NCI-H2029 treated with DMSO at 0.1 percent for 48 hours (cell line): ENCODE measurements at places on chromosomes 7 and 10.

DNA sequence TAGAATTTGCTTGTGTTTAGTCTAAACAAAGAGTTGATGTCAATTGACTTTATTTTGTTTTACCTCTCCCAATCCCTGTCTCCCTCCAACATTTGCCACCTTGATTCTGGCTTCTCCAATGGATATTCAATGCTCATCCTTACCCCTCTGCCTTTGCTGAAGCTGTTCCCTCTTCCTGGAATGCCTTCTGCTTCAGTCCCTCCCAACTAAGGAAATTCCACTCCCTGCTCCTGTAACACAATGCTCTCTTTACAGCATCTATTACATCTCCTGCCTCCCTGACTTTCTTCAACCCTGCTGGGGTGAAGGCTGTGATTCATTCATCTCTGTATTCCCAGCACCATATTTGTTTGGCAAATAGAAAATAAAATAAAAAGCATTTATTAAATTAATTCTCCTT is 34.5 kb upstream of the TAC1 start:
- no peak for DNase-seq

DNA sequence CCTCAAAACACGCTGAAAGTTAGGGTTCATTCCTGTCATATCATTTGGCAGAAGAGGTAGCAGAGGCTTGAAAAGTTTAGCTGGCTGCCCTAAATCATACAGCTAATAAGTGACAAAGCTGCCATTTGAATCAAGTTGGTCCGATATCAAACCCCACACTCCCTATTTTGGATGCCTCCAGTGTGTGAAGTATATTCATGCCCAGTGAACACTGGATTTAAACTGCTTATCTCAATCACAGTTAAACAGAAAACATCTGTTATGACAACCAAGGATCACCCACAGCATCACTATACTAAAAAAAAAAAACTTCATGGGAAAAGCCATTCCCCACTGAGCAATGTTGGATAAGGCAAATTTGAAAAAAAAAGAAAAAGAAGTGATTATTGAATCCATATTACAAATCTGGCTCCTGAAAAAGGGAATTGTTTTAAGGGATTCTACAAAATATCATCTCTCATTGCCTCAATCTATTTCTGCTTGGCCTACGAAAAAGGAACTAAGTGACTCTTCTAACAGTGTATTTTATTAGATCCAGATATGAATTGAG is 48.3 kb downstream of the ABCB1 start:
- DNase-seq = no peak

DNA sequence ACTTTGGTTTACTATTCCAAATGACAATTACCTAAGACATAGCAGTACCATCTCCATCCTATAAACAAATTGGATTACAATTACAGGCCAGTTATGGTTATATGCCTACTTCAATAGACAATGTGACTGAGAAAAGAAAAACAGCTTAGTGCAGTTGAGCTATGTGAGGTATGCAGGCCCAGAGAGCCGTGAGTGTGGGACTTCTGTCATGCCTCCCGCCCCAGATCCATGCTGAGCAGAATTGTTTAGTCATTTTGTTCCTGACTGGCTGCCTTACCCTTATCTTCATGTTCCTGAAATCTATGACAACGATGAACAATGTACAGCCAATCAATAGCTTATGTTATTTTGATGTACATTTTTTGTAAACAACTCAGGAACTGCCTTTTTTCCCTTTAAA is 21.7 kb downstream of the LARP4B start:
- DNase-seq = no peak

DNA sequence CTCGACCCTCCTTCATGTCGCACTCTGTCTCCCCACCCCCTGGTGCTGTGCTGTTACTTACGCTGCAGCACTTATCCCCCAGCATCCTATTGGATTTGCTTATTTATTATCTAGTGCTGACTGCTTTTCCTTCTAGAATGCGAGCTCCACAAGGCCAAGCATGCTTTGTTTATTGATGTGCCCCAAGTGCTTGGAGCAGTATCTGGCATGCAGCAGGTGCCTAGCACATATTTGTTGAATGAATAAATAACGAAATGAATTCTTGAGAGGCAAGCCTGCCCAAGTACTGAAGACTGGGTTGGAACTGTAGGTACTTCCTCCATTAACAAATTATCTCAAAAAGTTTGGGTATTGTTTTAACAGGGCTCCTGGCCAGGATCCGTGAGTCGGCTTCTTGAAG is 24.8 kb upstream of the ZNF32 start:
- no peak for DNase-seq

DNA sequence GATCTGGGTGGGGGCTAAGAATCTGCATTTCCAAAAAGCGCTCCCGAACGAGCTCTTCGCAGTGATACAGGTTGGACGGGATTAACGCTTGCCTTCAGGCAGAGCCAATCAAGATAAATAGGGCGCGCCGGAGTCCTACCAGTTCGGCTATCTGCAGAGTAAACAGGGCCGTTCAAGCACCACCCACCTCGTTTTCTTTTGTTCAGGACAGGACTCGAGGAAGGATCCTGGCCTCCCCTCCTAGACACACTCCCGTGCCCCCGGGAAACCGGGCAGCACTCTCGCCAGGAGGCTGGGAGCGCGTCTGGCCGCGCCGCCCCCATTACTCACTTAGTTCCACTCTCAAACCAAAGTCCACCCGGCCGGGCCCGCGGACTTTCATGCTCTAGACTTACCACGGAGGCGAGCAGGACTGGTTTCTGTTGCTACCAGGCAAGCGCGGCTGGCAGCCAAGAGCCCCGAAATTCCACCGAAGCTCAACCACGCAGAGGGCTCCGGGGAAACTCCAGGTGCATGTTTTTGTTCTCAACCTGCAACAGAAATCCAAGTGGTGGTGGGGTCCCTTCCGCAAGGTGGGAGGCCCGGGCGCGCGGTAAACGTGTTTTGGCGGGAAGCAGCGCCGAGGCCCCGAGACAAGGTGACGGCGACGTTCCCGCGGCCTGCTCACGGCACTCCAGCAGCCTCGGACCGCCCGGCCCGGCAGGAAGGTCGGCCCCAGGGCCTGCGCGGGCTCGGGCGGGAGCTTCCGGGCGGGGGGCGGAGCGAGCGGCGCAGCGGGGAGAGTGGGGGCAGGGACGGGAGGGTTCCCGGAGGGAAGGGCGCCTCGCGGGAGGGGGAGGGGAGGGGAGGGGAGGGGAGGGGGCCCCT is 12.7 kb downstream of the HNRNPF start:
- peak; percentile 38 for DNase-seq

DNA sequence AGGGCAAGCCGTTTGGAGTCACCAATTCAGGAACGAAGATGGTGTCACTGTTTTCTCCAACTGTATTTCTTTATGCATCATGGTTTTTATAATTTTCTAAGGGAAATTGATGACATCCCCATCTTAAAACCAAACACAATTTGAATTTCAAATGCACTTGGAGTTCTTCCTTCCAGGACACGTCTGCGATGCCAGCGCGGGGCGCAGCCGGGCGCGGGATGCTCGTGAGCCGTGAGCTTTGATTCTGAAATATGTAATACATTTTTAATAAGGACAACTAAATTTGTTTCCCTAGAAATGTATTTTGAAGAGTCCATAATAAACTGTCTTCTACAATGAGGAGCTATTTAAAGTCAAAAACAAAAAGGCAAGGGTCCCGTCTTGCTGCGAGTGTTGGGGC is 492.1 kb downstream of the DNAJB6 start:
- DNase-seq = no peak

DNA sequence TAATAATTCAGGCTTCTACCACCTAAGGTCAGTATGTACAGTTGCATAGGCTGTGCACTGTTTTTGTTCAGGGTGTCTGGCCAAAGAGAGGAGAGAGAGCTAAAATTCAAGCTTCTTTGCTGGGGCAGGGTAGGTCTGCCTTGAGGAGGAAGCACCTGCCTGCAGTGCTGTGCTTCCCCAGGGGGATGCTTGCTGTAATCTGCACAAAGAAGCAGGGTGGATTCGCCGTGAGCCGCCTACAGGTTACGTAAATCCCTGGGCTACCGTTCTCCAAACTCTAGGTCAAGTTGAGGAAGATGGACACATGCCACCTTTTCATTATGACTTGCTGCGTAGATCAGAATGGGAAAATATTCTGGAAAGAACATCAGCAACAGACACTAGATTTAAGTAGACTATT is 543.3 kb downstream of the TNS3 start:
- DNase-seq = no peak

DNA sequence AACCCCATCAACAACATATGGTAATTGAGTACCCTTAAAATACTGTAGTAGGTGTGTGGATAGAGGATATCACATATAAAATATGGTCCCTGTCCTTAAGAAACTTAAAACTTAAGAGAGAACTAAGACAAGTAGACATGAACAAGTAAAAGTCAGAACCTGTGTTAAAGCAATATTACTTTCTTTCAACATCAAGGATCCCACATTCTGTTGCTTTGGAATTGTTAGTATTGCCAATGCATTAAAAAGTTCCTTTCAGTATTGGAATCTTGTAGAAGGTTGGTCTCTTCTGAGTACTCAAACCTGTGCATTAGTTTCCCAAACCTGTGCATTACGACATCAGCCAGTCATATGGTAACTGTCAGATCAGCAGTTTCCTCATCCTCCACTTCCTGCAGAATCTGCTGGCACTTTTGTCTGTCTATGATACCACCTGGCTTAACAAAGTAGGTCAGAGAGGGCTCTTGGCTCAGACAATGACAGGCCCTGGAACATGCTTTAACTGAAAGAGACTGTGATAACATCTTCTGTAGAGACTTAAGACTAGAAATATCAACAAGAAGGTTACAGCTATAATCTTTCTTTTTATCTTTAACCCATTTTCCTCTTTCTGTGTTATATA is 56.5 kb downstream of the CCDC71L start:
- DNase-seq = no peak

- no peak for DNase-seq
Measured at GRCh38 chr10:73648975-73649829, 6.6 kb downstream of the SYNPO2L start.

DNA sequence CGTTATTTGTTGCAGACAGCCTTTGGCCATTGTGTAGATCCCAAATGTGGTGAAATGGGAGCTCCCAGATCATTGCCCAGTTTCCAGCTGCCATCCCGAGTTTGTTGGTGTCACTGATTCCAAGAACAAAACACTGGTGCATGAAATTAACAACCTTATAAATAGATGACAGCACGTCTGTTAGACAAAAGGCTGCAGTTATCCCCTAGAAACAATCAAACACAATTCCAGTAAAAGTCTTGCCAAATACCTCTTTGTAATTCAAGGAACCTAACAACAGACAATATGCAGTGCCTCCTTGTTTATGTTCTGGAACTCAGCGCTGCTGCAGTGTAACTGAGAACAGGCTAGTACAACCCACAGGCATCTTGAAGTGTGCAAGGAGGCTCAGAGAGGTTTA is 404.5 kb downstream of the PAXIP1 start:
- no peak for DNase-seq

DNA sequence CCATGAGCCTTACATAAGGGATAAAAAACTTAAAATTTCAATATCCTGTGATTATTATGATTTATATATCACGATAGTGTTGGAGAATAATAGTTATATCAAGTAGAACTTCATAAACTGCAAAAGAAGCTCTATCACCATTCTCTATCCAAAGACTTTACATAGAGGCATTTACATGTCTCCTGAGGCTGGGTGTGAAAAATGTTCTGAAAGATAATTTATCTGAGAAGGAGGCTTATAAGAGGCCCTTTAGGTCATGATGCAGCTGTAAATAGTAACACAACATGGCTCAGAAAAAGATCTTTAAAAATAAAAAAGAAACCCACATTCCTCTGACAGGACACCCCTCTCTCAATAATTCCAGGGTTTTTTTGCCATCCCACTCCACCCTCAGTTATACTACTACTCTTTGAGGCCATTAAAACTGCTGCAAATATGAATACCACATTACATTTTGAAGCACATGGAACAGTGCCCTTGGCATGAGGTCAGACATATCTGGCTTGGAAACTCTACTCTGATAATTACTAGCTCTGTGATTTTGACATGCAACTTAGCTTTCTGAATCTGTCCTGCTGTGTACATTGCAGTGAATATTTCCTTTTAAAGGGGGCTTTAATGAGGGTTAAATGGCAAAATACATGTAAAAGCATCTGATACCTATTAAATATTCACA is 55.5 kb downstream of the SLC16A12 start:
- DNase-seq = no peak

GRCh38 chr10:93553482-93554315 is 12.8 kb upstream of the FFAR4 start:
- no peak for DNase-seq

DNA sequence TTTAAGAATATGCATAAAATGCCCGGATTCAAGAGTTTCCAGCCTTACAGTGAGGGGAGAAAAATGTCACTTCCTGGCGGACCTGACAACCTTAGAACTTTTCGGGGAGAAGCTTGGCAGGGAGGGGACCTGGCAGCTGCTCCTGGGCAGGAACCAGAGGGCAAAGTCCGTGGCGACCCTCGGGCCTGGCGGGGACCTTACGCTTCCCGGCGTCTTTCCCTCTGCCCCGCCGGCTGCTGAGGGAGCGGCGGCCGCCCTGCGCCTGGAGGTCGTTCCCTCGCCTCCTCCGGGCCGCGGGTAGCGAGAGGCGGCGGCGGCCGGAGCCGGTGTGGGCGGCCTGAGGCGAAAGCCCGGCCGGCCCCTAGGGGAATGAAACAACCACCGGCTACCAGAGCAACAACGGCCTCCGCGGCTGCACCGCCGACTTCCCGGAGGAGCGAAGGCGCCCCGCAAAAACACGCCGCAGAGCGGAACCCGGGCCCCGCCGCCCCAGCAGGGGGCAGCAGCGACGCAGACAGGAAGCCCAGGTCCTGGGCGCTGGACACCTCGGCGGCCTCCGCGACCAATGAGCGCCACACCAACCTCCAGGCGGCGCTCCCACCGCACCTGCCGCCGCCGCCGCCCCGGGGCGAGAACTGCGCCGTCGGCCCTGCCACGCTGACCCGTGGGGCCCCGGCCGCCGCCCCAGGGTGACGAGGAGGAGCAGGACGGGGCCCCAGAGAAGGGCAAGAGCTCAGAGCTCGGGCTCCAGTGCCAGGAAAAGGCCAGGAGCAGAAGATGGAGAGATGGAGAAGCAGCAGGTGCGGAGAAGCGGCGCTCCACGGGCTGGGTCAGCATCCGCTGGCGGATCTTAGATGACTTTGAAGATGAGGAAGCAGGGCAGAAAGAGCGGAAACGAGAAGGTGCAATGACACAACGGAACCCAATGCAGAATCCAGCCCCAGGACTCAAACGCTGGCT is 10.5 kb upstream of the ACSM6 start:
- no peak for DNase-seq

- DNase-seq = no peak
Measured at GRCh38 chr7:917255-918117, 37.0 kb downstream of the ADAP1 start.

DNA sequence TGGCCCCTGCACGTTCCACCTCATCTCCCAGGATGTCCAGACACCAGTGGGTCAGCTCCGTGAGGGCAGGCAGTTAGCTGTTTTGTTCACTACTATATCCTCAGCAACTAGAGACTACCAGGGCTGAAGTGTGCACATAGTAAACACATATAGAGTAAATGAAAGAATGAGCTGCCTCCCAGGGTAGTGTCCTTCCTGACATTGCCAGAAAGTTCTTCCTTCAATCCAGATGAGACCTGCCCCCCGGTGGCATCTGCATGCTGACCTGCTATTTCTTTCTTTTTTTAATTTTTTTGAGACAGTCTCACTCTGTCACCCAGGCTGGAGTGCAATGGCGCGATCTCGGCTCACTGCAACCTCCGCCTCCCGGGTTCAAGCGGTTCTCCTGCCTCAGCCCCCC is 14.0 kb upstream of the ARPC1A start:
- no peak for DNase-seq
